ENCODE measurements at places on chromosomes 11 and 22. TPM values are rescaled to one million over a fixed set of nuclear protein-coding genes. Genes with fewer than 3 reads are reported as not detected.

Gene SLC17A6
- total RNA-seq = 21.2 TPM

Gene UNC93B1
- total RNA-seq = 4.1 TPM

Gene MRGPRE
- total RNA-seq = not detected

Gene CCDC73
- total RNA-seq = not detected

Gene TBRG1
- 42.7 TPM for total RNA-seq

- no peak for DNase-seq
These were observed 9.4 kb downstream of the AIP start for GRCh38 chr11:67492069-67492727.

GRCh38 chr11:109911488-109911887 is 181.7 kb upstream of the ZC3H12C start:
- no peak for DNase-seq

GRCh38 chr11:119447664-119448242 is 24.8 kb upstream of the THY1 start:
- peak; percentile 14 for DNase-seq

GRCh38 chr11:73384872-73385689 is 8.9 kb downstream of the RELT start:
- DNase-seq = no peak

GRCh38 chr11:119856681-119857485 is 127.9 kb upstream of the NECTIN1 start:
- DNase-seq = no peak

- no peak for DNase-seq
These were observed 24.9 kb downstream of the SIAE start for GRCh38 chr11:124648610-124649009.

GRCh38 chr11:10599388-10600175 is 31.1 kb upstream of the LYVE1 start:
- DNase-seq = no peak

GRCh38 chr22:24146194-24146616 is 35.1 kb upstream of the SUSD2 start:
- no peak for DNase-seq

- DNase-seq = no peak
These were observed 45.9 kb downstream of the ARHGAP42 start for GRCh38 chr11:100732949-100733348.

GRCh38 chr11:120172054-120172911 is 34.4 kb upstream of the TRIM29 start:
- DNase-seq = peak; percentile 64

DNA sequence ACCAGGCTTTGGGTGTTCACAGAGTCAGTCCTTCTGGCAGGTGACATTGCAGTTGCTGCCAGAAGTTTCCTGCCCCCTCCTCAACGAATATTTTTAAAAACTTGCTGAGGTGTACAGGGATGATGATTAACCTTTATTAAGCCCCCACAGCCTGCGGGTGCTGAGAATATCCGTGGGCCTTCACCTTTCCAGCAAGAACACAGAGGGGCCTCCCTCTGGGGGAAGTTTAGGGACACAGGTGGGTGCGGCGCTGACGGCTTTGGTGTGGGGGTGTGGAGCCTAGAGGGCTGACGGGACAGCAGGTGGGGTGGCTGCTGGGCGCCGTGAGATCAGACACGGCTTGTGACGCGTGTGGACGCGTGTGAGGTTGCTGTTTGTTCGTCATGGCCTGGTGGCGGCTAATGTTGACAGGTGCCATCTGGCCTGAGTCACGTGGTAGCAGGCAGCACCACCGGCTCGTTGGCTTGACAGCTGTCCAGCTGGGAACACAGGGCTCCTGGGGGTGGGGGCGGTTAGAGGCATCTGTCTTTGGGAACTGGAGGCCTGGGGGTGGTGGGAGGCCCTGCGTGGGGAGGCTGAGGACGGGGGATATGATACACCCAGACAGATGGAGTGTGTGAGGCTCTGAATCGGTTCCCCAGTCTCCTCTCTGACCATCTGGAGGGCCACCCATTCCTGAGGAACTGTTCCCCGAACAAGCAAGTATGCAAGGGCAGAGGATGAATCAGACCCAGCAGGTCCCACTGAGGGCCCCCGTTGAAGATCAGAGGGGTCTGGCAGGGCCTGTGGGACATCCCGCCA is 12.5 kb upstream of the LRRC10B start:
- peak; percentile 51 for DNase-seq

DNA sequence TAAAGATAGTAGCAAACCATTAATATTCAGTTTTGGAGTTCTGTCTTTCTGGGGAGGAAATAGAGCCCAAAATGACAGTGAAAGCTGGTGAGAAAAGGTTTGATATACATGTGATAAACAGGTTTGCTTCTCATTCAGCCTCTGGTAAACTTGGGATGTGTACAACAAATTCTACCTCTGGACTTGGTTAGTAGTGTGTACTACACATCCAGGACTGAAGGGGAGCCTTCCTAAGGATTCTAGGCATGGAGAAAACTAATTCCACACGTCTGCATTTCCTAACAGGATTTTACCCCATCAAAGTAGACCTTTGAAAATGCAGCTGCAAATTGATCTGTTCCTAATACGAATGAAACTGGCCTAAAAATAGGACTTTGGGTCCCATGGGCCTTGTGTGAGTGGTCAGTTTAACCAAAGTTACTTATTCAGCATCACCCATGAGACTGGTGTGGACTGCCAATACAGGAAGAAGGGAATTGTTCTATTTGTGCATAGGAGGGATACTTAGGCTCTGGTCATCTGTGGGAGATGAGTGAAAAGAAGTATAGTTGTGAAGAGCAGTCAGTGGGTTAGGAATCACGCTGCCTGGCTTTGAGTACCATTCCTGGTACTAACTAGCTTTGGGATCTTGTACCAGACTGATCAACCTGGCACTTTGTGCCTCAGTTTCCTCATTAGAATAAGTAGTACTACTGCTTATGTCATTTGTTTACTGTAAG is 74.2 kb downstream of the YAP1 start:
- no peak for DNase-seq

GRCh38 chr11:127108838-127109237 is 108.3 kb upstream of the KIRREL3 start:
- DNase-seq = no peak

GRCh38 chr22:26708256-26709009 is 51.0 kb downstream of the MIAT start:
- DNase-seq = no peak

GRCh38 chr11:87819151-87819550 is 356.1 kb downstream of the RAB38 start:
- peak; percentile 19 for DNase-seq

GRCh38 chr22:45628515-45628914 is 43.1 kb upstream of the ATXN10 start:
- DNase-seq = no peak

Measured in occipital lobe (tissue), 3 donors.